Activated CD4-positive, alpha-beta T cell treated with anti-CD3 and anti-CD28 coated beads for 36 hours (primary cell): ENCODE measurements at places on chromosomes 3 and 15. TPM values are rescaled to one million over a fixed set of nuclear protein-coding genes. Genes with fewer than 3 reads are reported as not detected.

FAIM gene
- total RNA-seq, result 2.6 TPM

SSUH2 gene
- 0.11 TPM for total RNA-seq

STAC gene
- total RNA-seq, result 0.27 TPM

PPM1L gene
- 1.8 TPM for total RNA-seq

CCR8 gene
- 0.77 TPM for total RNA-seq

SERPINI2 gene
- not detected for total RNA-seq

CCRL2 gene
- total RNA-seq, result 1.3 TPM

GATA2 gene
- 0.05 TPM for total RNA-seq

TMIE gene
- total RNA-seq, result 1.6 TPM

PLXND1 gene
- 3.1 TPM for total RNA-seq

SAXO2 gene
- 6.9 TPM for total RNA-seq

PP2D1 gene
- total RNA-seq, result not detected

DNA sequence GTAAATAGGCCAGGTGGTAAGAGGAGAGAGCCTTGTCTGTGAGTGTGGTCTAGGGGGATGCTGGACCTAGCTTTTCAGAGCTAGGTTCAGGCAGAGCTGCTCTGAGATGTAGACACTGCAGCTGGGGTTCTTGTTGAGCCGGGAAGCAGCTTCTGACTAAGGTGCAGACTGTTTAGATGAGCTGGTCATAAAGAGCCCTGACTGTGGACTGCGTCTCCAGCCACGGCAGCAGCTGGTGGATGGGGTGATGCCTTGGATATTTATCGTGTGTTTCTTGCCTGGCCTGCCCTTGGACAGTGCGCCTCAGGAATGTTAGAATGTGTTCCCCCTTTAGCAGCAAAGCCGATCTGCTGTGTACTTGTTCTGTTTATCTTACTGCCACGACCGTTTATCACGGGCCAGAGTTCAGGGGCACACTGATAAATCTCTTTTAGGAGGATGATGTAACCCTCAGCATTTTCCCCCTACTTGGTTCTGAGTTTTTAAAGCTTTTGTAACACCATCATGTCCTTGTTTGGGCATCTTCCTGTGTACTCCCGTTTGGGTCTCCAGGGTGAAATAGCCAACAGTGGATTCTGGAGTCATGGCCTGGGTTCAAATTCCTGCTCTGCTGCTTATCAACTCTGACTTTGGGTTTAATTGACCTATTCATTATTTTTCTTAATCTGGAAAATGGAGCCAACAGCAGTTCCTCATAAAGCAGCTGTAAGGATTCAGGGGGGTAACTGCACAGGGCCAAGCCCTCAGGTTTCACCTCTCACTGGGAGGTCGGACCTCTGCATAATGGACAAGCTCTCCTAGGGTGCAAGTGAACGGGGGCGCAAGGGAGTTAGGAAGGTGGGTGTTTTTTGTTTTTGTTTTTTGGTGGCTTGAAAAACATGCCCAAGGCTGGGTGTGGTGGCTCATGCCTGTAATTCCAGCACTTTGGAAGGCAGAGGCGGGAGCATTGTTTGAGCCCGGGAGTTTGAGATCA, 51.4 kb downstream of the FLNB start:
- no peak for DNase-seq

GRCh38 chr3:134852132-134852531, 57.1 kb downstream of the EPHB1 start:
- DNase-seq, result no peak

GRCh38 chr3:133023362-133023761, 14.8 kb upstream of the TMEM108 start:
- no peak for DNase-seq

DNA sequence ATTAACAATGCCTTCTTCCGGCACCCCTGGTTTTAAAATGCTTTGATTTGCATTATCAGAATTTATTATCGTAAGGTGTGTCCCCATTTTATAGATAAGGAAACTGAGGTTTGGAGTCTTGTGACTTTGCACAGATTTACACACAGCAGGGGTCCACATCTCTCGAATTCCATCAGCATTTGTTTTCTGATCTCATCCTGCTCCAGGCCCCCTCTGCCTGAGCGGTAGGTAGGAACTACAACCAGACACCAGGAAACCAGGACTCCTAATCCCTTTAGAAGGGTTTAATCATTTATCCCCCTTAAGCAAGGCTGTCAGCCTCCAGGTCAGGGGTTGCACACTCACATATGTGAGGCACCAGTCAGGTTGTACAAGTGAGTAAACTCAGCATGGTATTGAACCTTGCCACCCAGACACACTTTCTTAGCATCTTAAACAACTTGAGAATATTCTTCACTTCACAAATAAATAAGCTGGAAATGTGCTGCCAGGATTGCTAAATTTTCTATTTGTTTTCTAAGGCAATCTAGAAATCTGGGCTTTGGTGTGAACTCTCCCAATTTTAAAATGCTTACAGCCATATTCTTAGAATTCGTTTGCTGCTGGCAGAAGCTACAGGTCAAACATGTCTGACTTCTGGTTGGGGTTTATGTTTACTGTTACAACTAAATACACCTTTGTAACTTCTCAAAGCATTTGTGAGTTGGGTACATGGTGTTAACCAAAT, 31.7 kb upstream of the CMTM7 start:
- no peak for DNase-seq

- DNase-seq, result no peak
Measured at GRCh38 chr15:65423150-65423975, 616 bp upstream of the IGDCC4 start.

- DNase-seq, result no peak
Measured at GRCh38 chr15:93314245-93314644, 225.2 kb upstream of the RGMA start.

GRCh38 chr15:34654625-34655024, 71.2 kb upstream of the GOLGA8B start:
- no peak for DNase-seq

DNA sequence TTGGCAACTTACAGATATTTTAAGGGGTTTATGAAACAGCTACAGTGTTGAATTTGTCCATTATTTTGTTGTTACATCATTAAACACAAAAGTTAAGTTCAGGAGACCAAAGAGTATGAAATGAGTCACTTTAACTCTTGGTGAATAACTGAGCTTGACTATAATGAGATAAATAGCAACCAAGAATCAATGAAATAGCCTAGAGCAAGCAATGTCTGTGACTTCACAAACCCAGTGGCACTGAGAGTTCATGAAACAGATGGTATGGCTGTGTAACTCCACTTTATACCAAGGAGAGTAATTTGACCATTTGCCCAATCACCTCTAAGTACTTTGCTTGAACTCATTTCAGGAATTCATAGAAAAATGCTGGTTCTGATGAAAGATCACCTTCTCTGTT, 169.6 kb upstream of the GADL1 start:
- DNase-seq, result no peak

- no peak for DNase-seq
Measured at GRCh38 chr15:63367900-63368299, 13.7 kb downstream of the CA12 start.

DNA sequence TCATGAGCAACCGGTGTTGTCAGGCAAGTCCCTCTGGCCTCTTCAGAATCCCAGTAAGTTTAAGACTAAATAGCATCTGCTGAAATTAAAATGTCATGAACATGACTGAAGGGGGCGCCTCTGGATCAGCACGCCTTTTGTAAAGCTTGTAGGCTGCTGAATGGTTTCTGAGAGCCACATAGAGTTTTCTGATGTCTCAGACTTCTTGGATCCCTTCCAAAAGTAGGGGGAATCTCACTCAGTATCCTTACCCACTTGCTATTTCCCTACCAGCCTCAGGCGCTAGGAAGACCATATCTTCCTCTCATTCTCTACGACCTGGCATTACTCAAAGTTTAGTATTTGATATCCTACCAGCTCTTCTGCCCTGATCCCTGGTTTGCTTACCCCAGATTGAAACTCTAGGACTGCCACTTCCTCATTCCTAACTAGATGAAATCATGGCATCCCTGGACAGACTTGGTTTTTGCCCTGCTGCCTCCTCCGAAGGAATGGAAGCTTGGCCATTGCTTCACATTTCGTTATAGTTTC, 62.7 kb upstream of the CD47 start:
- DNase-seq, result peak; percentile 79

GRCh38 chr3:141240687-141241615, 9.3 kb downstream of the PXYLP1 start:
- DNase-seq, result no peak

- no peak for DNase-seq
Measured at GRCh38 chr3:65168547-65168946, 480.7 kb upstream of the ADAMTS9 start.

- no peak for DNase-seq
Measured at GRCh38 chr15:45594319-45594718, 7.1 kb downstream of the BLOC1S6 start.

DNA sequence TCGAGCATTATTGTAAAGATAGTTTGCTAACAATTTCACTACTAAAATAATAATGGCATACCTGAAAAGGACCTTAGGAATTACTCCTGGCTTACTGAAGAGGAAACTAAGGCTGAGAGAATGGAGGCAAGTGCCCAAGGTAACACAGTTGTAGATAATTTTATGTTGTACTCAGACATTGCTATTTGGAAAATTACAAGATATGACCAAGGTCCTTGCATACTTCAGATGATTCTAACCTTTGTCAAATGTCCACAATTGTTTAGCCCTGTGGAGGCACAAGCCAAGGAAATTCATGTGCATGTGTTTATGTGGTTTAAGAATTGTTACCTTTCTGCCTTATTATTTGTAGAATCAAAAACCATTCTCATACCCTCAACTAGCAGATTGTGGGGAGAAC, 105.7 kb downstream of the TUSC7 start:
- DNase-seq, result no peak

- DNase-seq, result peak; percentile 53
Measured at GRCh38 chr3:134378384-134378783, 4.1 kb upstream of the AMOTL2 start.

DNA sequence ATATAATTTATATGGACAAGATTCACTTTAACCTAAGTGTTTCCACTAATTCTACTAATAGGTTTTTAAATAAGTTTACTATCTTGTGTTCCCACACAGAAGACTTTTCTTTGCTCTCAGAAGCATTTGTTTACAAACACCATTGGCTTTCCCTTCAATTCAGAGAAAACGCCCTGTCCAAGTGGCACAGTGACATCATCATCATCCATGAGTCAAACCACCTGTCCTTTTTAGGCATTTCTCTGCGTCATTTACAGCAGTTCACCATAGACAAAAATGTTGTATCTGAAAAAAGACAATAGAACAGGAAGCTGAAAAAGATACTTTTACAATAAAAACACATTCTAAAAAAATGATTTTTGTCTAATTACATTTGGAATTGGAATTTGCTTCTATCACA, 9.3 kb upstream of the BCL2L10 start:
- no peak for DNase-seq

- no peak for DNase-seq
Measured at GRCh38 chr3:34159613-34160420, 361.4 kb downstream of the PDCD6IP start.

GRCh38 chr3:9081184-9081818, 118.0 kb upstream of the RAD18 start:
- DNase-seq, result no peak

DNA sequence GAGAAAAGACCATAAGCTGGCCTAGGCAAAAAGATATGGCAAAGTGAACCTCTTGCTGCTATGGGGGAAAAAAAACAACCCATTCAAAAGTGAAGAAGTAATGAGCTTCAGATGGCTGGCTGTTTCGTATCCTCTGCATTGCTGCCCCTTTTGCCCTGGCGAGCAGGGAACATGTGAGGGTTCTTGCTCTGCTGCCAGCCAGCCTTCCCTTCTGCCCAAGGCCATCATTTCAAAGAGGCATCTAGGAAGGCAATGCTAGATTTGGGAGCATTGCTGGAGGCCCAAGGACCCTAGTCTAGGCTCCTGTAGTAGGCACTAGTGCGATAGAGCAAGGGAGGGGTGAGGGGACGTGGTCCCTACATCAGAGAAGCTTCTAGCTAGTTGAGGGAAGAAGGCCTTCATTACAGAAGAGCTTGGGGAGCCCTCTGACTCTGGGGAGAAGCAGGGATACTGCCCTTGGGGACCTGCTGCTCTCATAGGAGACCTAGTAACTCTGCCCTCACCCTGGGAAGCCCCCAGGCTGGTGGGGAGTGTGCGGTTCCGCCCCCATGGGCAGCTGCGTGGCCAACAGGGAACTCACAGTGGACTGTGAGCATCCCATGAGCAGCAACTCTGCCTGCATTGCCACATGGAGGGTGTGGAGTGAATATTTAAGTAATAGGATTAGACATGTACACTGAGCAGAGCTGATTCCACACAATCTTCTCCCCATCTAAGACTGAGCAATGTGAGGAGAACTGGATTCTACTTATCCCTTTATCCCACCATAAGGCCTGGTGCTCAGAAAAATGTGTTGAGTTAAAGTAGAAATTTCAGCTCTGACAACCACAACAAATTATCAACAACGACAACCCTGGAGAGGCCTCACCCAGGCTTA, 21.3 kb downstream of the ITGA11 start:
- DNase-seq, result no peak

DNA sequence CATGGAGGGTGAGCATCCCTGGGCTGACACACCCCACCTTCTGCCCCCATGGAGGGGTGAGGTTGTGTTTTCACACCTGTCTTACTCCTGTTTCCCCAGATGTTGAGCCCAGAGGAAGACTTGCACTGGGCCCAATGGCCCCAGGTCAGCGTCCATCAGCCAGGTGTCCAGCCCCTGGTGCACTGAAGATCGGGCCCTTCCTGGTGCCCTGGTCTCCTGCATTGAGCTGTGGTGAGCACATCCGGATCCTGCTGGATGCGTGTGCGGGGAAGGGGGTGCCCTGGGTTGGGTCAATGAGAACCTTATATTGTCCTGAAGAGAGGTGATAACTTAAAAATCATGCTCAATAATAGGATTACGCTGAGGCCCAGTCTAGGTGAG, 227.3 kb downstream of the SNRPN start:
- no peak for DNase-seq

DNA sequence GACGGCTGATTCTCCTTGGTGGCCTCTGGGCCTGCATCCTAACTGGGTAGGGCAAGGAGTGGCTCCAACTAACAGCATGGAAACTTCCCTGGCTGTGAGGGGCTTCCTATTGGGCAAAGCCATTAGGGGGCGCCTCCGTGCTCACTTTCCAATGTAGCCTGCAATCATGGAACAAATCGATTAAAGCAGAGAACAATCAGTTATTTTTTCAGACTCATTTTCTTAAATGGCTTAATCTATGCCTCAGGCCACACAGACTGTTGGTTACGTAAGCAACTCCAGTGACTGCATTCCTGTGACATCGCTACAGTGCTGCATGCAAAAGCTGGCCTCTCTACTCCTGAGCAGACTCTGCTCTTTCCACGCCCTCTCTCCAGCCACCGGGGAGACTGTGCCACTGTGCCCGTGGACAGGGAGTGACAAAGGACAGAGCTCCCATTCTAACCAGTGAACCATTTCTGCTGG, 278.9 kb downstream of the KLF13 start:
- DNase-seq, result peak; percentile 16

- no peak for DNase-seq
Measured at GRCh38 chr3:149548669-149549065, 74.2 kb downstream of the TM4SF4 start.
